ENCODE measurements at places on chromosomes 5 and 9. TPM values are rescaled to one million over a fixed set of nuclear protein-coding genes. Genes with fewer than 3 reads are reported as not detected.

Gene FRRS1L
- total RNA-seq: not detected

Gene SLC6A7
- under 0.01 TPM for total RNA-seq

Gene CCL27
- not detected for total RNA-seq

Gene TLX3
- not detected for total RNA-seq

Gene PROB1
- total RNA-seq: 2.6 TPM

Gene DOLK
- total RNA-seq: 40.4 TPM

Gene MYOT
- not detected for total RNA-seq

Gene BSPRY
- not detected for total RNA-seq

Gene PCDHB9
- total RNA-seq: not detected

Gene EIF4EBP3
- total RNA-seq: 1.3 TPM

Gene IFNA13
- not detected for total RNA-seq

Gene BTNL9
- total RNA-seq: not detected

Gene CCDC152
- 0.72 TPM for total RNA-seq

Gene SARDH
- 11.9 TPM for total RNA-seq

Gene C5
- 2.4 TPM for total RNA-seq

Gene NHP2
- 122 TPM for total RNA-seq

Gene N4BP3
- 0.43 TPM for total RNA-seq

Gene OBP2B
- not detected for total RNA-seq

Gene FASTKD3
- total RNA-seq: 15.0 TPM

Gene PCSK1
- total RNA-seq: under 0.01 TPM

Gene TBCA
- total RNA-seq: 69.4 TPM

Gene ZDHHC11B
- total RNA-seq: 0.22 TPM

Gene CDC37L1
- total RNA-seq: 11.2 TPM

Gene PPP6C
- total RNA-seq: 29.6 TPM

Gene LHX2
- total RNA-seq: not detected

Gene NAIF1
- 10.6 TPM for total RNA-seq

Gene CIZ1
- total RNA-seq: 47.1 TPM

Gene MLANA
- total RNA-seq: not detected

Gene LCN2
- not detected for total RNA-seq

Gene LRRC19
- total RNA-seq: not detected

Gene NMUR2
- under 0.01 TPM for total RNA-seq

Gene CER1
- not detected for total RNA-seq
